ENCODE measurements at places on chromosomes 13 and 19.

DNA sequence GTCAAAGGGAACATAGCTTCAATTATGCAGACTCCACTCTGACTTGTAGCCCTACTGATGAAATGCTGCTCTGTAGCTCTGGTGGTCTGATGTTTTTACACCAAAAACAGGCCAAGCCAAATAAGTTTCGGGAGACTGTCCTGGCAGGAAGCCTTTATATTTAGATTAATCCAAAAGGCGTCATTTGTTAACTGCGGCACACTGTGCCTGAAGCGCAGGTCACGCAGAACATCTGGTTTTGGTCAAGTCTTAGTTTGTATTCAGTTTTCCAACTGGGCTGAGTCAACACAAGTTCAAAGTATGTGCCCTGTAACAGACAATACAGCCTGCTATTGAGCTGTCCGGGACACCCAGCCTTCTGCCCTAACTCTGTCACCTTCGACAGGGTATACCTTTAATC, 154.6 kb upstream of the IPO5 start:
- no peak for DNase-seq

DNA sequence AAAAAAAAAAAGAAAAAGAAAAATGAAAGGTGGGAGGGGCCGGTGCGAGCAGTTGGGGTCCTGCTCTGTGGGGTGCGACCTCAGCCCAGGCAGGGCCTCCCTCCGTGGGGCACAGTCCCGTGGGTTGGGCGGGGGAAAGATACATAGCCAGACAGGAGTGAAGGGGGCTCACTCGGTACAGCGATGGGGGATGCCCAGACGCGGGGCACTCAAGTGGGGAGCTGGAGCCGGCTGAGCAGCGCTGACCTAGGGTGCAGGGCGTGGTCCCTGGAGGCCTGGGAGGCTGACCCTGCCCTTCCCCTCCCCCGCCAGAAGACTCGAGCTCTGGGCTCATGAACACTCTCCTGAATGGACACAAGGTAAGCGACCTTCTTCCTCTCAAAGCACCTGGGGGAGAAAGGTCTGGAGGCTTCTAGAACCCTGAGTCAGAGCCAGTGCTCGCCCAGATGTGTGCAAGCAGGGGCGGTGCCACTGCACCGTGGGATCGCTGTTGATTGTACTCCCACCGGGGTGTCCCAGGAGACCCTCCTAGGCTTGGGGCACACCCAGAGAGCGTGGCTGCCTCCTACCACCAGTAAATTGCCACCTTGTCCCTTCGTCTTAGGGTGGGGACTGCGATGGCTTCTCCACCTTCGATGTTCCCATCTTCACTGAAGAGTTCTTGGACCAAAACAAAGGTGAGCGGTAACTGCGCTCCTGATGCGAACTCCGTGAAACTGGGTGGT, 3.4 kb downstream of the HMG20B start:
- no peak for DNase-seq

- DNase-seq = no peak
These were observed 7.4 kb downstream of the ETHE1 start for GRCh38 chr19:43519436-43520088.

GRCh38 chr19:40800339-40800996, 1.5 kb downstream of the EGLN2 start:
- no peak for DNase-seq

DNA sequence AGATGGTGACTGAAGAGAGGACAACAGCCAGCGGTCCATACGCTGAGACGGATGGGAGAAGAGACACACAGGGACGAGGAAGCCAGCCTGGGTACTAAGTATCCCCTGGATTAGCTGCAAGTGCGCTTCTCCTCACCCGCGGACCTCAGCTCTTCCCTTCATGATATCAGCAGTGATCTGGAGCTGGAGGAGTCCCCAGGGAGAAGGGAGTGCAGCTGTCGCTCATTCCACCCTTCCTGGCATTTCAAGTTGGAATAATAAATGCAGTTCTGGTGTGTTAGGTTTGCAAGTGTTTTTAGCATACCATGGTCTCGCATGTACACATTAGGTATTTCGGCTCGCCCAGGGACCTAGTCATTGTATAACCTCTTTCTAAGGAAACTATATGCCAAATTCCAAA, 88.5 kb upstream of the C1QTNF9B start:
- no peak for DNase-seq

DNA sequence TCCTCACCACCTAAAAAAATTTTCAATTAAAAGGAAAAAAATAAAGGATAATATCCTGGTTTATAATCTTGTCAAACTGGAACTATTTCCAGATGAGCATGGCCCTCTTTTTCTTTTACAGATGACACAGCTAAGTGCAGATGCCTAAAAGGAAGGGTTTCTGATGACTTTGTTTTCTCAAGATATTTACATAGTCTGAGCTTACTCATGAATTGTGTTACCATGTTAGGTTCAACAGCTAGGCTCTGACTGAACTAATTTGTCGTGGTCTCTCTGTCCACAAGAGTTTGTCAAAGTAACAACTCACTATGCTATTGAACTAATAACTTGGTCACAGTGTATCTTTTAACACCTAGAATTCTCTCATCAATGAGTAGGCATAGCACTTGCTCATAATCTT, 780.8 kb downstream of the GPC5 start:
- no peak for DNase-seq

- no peak for DNase-seq
These were observed 25.6 kb downstream of the ADGRE3 start for GRCh38 chr19:14649020-14649419.

DNA sequence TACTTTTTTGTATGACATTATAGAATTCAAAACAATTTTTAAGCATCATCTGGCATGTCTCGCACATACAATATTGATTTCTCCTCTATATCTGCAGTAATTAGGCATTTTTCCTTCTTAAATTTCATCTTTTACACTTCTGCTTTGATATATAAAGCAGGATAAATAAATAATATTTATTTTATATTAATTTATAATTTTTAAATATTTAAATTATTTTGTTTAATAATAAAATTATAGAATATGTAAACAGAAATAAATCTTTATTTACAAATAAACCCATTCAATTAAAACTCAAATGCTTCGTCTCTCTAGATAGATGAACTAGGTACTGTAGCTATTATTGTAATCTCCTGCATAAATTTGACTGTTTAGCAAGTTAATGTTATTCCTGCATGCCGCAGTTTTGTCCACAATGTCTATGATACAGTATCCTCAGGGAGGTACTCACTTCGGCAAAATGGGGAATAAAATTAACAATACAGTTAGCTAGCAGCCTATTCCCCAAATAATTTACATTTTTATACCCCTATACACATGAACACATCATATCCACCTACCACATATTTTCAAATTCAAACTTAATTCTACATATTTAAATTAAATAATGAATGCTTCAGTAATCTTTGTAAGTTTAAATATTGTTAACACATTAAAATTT, 473.6 kb upstream of the SLC10A2 start:
- DNase-seq = no peak

- no peak for DNase-seq
These were observed 20.6 kb downstream of the KLF5 start for GRCh38 chr13:73079359-73079758.

DNA sequence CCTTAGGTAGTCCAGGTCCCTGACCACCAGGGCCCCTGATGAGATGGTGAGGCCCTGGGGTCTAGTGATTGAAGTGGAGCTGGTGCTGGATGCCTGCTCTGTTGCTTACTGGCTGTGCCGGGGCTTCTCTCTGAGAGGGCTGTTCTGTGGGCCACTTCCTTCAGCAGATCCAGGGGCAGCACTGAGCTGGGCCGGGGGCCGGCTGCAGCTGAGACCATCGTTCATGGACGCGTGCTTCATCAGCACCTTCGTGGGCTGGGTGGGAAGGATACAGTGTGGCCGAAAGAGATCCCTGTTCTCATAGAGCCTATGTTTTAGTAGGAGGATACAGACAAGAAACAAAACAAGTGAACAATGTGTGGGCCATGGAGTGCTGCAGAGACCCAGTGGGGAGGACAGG, 33.2 kb upstream of the TEX29 start:
- no peak for DNase-seq

DNA sequence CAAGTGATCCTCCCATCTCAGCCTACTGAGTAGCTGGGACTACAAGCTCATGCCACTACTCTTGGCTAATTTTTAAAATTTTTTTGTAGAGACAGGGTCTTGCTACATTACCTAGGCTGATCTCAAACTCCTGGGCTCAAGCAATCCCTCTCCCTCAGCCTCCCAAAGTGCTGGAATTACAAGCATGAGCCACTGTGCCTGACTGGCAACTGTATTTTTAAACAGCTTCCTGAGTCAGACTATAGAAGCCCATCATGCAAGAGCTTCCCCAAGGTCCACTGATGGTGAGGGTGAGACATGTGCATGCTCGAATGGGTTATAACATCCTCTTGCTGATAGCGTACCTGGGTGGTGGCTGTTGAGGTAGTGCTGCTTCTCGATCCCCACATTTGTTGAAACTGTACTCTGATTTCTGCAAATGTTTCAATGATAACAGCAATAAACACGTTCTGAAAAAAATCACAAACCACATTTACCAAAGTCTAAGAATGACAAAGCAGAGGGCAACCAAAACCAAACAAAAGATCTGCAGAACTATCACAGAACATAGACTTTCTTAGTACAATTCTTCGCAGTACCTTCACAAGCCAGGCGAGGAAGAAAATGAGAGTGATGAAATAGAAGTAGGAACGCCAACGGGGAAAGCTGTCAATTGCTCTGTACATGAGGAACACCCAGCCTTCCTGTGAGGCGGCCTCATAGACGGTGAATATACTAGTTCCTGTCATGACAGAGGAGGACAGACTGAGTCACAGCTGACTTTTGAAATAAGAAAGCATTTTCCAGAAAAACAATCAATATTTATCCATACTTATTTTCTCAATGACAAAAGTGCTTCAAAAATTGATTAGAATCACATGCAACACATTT, 124.4 kb downstream of the NALCN start:
- no peak for DNase-seq

DNA sequence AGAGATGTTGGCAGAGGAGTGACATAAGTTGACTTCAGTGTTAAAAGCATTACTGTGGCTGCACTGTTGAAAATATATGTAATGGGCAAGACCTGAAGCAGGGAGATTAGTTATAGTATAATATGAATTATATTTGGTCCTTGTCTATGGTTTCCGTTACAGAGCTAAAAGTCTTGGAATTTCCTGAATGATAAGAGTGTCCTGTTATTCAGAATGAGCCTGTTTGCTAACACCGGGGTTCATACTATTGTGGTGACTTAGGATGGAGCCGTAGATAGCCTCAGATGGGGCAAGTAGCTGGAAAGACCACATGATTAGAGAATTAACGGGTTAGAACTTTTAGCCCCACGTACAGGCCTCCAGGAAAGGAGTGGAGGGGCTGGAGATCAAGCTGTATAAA, 5.7 kb downstream of the USPL1 start:
- DNase-seq = no peak

DNA sequence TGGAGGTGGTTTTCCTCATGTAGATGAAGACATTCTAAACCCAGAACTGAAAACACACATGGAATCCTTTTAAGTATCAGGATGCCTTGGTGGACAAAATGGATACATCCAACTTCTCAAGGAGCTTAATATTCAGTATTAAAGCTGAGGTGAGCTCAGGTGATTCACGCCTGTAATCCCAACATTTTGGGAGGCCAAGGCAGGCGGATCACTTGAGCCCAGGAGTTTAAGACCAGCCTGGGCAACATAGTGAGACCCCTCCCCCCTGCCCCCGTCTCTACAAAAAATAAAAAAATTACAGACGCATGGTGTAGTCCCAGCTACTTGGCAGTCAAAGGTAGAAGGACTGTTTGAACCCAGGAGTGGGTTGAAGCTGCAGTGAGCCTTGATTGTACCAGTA, 28.8 kb downstream of the DPRX start:
- no peak for DNase-seq

GRCh38 chr19:20279516-20279915, 112.5 kb downstream of the ZNF486 start:
- DNase-seq = no peak

GRCh38 chr13:30192320-30193093, 114.8 kb downstream of the KATNAL1 start:
- DNase-seq = no peak

DNA sequence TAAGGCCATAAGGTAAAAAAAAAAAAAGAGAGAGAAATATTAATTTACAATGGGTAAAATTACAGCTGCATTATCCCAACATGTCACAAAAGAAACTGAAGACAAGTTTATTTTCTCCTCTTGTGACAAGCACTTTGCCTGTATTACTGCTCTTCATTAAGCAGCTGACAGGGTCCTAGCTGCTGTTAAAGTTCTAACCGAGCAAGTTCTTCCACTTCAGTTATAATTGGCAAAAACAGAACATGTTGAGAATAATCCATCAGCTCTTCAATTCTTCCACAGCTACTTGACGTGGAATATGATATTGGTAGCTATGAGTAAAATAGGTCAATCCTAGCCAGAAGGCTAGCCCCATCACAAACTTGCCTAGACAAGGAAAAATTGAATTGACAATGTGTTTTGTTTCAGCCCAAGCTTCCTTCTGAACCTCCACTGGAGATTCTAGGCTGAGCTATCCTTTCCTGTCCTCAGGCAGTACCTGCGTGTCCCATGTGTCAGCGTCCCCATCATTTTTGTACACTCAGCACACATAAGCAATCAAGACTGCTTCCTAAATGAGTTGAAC, 32.2 kb upstream of the DOCK9 start:
- DNase-seq = no peak

- DNase-seq = no peak
These were observed 62.7 kb upstream of the LSM14A start for GRCh38 chr19:34109596-34109995.

GRCh38 chr19:1093811-1094553, 1.2 kb downstream of the POLR2E start:
- no peak for DNase-seq

- DNase-seq = no peak
These were observed 22.3 kb downstream of the TMEM161A start for GRCh38 chr19:19115954-19116353.

DNA sequence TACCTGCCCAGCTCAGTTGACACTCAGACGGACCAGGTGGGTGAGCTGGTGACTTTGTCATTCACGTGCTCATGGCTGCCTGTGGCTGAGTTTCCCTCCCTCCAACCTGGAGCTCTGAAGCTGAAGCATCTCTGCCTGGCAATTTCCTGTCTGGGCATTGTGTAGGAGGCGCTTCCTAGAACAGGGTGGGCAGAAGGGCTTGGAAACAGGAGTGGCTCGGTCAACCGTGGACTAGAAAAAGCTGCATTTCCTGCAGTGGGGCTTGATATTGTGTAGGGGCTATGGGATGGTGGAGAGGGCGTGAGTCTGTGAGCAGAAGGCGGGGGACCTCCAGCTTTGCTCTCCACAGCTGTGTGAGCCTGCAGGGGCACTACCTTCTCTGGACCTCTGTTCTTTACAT, 278.3 kb downstream of the TEX29 start:
- no peak for DNase-seq

DNA sequence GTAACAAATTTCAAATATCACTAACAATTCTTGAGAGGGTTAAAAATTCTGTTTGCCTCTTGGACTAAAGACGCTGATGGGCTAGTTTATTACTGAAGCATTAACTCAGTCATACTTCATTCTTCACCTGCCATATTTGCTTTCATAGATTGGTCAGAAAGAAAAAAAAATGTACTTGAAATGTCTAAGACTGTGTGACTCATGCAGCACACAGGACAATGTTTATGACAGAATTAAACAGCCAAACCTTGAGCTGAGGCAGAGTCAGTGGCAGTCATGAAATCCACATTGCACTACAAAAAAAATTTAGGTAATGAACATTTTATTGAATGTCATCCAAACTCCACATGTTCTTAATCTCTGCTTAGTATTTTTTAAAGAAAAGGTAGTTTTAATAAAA, 135.6 kb downstream of the PRR20E start:
- DNase-seq = no peak
